ENCODE measurements at places on chromosomes 12 and 14. TPM values are rescaled to one million over a fixed set of nuclear protein-coding genes. Genes with fewer than 3 reads are reported as not detected.

SRGAP1 gene
- total RNA-seq, result 2.6 TPM

CPNE8 gene
- 13.4 TPM for total RNA-seq

ADAM21 gene
- 0.32 TPM for total RNA-seq

SLC24A4 gene
- 0.52 TPM for total RNA-seq

- no peak for DNase-seq
These were observed 130.5 kb downstream of the SLC41A2 start for GRCh38 chr12:104827587-104827986.

DNA sequence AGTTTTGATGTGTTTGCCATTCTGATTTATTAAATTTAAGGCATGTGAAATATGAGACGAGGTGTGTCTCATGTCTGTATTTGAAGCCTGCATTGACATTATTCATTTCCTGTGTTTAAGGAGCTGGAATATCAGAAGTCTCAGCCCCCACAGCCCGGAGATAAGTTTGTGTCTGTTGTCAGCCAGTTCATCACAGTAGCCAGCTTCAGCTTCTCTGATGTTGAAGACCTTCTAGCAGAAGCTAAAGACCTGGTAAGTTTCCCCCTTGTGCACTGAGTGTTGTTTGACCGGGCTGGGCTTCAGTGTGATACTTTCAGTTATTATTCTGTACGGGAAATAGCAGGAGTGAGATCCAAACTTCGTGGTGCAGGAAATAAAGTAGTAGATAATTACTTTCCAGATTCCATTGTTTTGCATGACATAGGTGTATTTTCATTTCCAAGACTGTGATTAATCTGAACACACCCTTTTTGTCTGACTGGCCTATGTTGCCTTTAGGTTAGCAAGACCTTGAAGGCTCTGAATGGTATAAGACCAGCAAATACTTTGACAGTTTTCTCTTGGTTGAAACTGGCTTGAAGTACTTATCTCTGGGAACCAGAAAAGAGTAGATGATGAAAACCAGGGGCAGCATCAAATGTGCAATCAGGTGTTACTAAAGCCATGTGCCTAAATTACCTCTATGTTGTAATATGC, 101.5 kb downstream of the GPR135 start:
- DNase-seq, result no peak

RGS6 gene
- total RNA-seq, result 26.0 TPM

Measured in left ventricle myocardium superior (tissue), 1 donor.